ENCODE measurements at places on chromosomes 5 and 9. TPM values are rescaled to one million over a fixed set of nuclear protein-coding genes. Genes with fewer than 3 reads are reported as not detected.

SHROOM1 gene
- 4.3 TPM for total RNA-seq

IFNE gene
- total RNA-seq: not detected

PROB1 gene
- total RNA-seq: 26.6 TPM

GRCh38 chr9:135281151-135281550, 193.7 kb downstream of the OLFM1 start:
- DNase-seq: no peak

DNA sequence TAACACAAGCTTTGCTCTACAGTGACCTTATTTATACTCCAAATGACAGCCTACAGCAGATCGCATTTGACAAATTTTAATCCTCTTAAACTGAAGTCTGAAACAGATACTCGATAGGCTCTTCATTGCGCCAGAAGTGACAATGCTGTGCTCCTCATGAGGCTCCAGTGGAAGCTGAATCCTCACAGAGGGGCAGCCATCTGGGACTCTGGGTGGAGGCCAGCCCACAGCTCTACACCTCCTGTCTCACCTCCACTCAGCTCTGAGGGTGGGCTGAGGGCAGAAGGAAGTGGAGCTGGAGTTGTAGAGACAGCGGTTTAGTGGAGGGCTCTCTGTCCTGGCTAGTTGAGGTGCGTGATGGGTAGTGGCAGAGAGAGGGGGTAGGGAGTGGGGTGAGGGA, 283.3 kb upstream of the ANKRD55 start:
- DNase-seq: no peak

GRCh38 chr5:132055441-132055807, 5.0 kb upstream of the IL3 start:
- no peak for DNase-seq

- no peak for DNase-seq
Observed at GRCh38 chr5:126499853-126500342, 76.7 kb downstream of the GRAMD2B start.
